ENCODE measurements at places on chromosomes 2 and 18.

- DNase-seq = no peak
Observed at GRCh38 chr2:194166818-194167217, 1490.2 kb upstream of the SLC39A10 start.

- DNase-seq = no peak
Observed at GRCh38 chr18:39611381-39612100, 2045.9 kb upstream of the CELF4 start.

GRCh38 chr18:24443870-24444269, 16.6 kb upstream of the HRH4 start:
- no peak for DNase-seq

GRCh38 chr18:51611326-51611725, 413.8 kb upstream of the MEX3C start:
- DNase-seq = no peak

DNA sequence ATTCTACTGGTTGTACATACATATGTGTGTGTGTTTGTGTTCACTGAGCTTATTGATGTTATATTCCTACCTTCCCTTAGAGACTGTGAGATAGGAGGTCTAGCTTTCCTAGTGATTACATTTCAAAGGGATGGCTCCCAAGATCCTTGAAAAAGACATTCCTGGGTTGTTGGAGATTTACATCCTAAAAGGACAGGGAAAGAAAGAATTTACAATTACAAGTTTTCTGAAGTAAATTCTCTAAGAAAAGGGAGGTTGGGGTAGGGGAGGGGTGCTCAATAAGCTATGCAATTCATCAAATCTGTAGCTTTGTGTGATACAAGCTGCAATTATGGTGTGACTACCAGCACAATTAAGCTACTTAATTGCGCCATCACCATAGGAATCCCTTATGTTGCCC, 284.3 kb downstream of the NUP35 start:
- no peak for DNase-seq

- DNase-seq = no peak
Observed at GRCh38 chr2:112257575-112257974, 2.7 kb upstream of the ZC3H8 start.

- no peak for DNase-seq
Observed at GRCh38 chr2:55772109-55772980, 78.7 kb upstream of the PNPT1 start.

- no peak for DNase-seq
Observed at GRCh38 chr2:208025814-208026184, 472 bp upstream of the PLEKHM3 start.

DNA sequence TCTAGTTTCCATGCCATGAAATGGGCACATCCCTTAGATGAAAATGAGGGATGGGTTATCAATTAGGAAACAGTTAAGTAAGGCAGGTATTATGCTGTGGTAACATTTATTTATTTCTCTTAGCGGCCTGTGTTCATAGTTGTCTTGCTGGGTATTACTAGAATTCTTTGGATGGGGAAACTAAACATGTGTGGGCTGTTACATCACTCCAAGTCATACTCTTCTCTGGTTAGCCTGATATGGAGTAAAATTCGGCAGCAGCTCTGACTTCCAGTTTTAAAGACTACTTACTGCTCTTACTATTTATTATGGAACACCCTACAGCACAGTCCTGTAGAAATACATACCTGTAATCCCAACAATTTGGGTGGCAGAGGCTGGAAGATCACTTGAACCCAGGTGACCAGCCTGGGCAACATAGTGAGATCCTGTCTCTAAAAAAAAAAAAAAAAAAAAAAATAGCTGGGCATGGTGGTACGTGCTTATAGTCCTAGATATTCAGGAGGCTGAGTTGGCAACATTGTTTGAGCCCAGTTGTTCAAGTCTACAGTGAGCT, 33.1 kb upstream of the RASGRP3 start:
- no peak for DNase-seq

- DNase-seq = no peak
Observed at GRCh38 chr2:112482309-112483041, 519 bp downstream of the TTL start.

DNA sequence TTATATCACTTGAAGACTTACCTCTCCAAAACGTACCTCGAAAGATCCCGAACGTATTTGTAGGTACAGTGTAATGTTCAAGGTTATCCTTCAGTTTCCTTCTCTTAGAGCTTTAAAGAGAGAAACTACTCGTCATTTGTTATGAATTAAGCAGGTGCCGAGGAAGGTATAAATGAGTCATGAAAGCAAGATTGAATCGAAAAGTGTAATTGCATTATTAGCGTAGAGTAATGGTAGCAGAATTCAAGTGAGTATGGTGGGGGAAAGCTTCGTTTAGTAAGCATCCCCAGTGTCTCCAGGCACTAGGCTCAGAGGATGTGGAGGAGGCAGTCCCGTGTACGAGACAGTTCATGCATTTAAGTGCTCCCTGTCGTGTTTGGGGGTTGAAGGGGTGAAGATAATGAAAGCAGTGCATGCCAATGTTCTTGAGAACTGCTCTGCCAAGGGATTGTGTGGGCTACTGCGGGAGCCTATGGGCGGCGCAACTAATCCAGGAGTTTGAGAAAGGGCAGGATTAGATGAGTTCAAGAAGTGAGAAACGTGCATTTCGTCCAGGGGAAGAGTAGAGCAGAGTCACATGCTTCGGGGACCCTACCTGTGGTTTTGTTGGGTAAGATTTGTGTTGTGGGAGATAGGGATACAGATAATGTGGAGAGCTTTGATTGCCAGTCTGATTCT, 858 bp downstream of the POLR1B start:
- DNase-seq = no peak

DNA sequence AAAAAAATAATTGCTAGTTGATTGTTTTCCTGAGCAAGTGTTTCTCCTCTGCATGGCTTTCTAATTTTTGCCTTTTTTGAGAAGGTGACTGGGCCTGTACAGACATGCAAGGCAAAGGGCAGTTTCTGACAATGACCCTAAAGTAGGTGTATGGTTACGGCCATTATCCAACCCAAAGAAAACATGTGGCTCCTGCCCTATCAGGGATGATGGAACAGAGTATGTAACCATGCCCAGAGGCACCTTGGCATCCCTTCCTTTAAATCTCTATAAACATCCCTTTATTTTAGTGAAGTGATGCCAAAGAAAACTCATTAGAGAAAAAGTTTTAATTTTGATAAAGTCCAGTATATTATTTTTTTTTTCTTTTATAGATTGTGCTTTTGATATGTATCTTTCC, 217.5 kb downstream of the LPIN1 start:
- no peak for DNase-seq

DNA sequence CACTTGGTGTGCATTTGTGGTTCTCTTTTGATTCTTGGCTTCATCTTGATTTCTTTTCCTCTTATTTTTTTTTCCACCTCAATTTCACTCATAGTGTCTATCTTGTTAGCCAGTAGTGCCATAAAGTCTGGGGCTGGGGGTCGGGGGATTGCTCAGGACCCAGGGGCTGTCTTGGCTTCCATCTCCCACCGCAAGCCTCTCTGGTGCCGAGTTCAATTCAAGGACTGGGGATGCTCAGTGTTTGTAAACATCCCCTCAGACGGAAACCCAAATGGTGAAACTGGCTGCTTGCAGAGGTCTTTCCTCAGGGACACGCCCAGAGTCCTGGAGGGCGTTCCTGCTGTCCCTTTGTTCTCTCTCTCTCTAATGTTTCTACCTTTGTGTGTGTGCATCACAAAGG, 173.3 kb downstream of the TWIST2 start:
- DNase-seq = no peak

- DNase-seq = no peak
Observed at GRCh38 chr2:219369447-219369861, 18.3 kb downstream of the DNPEP start.

GRCh38 chr18:21602299-21602587, 1.7 kb upstream of the ESCO1 start:
- DNase-seq = no peak

DNA sequence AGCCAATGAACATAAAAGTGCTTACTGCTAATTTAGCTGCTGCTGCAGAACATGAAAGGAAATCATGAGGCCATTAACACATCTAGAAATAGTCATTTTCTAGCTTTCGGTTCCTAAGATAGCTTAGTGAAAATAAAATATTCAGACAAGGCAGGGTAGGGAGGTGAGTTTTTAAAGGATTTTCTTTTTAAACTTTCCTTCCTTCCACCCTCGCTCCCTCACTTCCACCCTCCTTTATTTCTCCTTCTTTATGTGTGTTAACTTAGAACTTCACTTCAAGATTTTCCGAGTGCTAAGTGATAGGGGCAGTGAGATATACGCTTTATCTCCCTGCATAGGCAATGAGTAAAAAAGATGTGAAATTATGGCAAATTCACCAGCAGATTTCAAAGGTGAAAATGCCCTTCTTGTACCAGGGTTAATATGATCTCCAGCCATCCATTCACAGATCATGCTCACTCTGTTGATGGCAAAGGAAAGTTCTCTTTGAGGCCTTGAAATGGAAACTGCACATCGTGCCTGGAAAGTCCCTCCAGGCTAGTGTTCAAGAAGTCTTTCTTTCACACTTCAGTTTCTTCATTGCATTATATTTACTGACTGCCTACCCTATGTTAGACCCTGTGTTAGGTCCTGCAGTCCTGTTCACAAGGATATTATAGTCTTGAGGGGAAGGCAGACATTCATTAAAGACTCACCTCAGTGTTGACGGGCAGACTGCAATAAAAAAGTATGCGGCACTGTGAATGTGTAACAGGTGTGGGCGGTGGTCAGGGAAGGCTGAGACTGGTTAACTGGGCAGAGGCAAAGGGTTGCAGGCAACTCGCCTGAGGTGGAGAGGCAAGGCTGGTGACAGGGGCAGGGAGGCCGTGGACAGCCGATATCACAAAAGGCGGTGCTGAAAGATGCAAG, 200.8 kb downstream of the PLCL1 start:
- DNase-seq = no peak

- no peak for DNase-seq
Observed at GRCh38 chr2:45739796-45740485, 88.5 kb downstream of the PRKCE start.

DNA sequence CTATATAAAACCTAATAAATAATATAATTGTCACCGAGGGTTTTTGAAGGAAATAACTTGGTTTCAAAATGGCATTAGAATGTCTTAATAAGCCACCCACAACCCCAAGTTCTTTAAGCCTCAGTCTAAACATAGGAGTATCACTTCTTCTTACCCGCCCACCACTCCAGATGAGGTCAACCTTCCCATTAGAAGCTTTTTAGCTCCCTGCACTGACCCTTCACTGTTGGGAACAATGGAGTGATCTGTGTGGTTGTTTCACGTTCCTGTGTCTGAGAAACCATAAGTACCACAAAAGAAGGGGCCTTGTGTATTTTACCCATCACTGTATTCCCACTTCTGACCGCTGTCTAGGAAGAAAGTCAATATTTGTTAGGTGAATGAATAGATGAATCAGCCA, 326.3 kb upstream of the ZNF521 start:
- DNase-seq = no peak

DNA sequence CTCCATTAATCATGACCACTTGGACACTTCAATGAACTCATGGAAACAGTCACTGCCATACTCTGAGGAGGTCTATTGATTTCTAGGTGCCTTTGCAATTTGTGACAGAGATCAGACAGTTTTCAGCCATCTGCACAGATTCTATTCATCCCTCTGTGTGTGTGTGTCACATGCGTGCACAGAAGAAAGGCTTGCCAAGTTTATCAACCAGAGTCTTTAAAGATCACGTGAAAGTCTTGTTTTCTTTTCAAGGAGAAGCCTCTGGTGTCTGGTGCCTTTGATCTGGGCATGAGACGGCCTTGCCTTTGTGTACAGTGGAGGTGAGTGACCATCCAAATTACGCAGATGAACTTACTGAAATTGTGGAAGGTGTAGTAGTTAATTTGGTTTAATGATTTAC, 164.2 kb downstream of the VAPA start:
- no peak for DNase-seq

DNA sequence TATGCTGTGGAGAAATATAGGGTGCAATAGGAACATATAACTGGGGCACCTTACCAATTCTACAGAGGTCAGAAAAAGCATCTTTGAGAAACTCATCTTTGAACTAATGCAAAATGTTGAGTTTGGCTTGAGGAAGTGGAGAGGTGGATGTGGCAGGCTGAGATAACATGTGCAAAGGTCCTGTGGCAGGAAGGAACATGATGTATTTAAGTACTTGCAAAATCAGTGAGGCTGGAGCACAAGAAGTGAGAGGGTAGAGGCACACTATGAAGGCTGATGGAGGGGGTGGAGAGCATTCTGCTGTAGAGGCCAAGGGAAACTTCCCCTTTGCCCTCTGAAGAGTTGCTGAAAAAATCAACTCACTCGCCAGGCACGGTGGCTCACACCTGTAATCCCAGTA, 14.7 kb upstream of the RAB1A start:
- DNase-seq = no peak

GRCh38 chr2:2238726-2239269, 92.3 kb downstream of the MYT1L start:
- no peak for DNase-seq

DNA sequence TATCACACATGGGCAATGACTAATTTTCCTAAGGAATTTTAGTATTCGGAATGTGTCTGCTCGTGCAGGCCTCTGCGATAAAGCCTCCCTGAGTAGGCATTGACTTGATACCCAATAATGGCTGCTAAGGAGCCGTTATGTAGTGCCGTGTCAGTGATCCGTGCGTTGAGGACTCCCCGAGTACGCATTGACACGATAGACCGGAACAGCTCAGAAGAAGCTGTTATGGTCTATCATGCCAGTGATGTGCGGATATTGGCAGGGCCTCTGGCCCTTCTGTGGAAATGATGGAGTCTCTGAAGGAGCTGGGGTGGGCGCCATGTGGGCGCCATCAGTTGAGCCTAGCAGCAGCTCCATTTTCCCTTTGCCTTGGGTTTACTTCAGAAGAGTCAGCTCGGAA, 29.1 kb downstream of the ZEB2 start:
- no peak for DNase-seq

- DNase-seq = no peak
Observed at GRCh38 chr2:43985359-43985758, 10.4 kb downstream of the LRPPRC start.

GRCh38 chr2:191678437-191679100, 633 bp downstream of the NABP1 start:
- peak; percentile 48 for DNase-seq

DNA sequence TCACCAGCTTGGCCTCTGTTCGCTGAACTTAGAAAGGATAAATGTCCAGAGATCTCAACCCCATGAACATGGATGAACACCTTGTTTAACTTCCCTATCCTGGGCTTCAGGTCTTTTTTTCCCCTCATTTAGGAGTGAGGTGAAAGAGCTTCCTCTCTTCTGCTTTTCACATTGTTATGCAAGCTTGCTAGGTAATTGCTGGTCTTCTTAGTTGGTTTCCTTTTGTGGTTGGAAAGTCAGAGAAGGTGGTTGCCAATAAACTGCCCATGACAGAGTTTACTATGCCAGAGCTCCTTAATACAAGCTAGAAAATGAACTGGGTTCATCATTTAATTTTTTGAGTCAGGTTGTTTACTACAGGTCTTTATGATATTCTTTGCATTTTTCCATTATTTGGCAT, 16.6 kb downstream of the SLC9A4 start:
- DNase-seq = no peak

DNA sequence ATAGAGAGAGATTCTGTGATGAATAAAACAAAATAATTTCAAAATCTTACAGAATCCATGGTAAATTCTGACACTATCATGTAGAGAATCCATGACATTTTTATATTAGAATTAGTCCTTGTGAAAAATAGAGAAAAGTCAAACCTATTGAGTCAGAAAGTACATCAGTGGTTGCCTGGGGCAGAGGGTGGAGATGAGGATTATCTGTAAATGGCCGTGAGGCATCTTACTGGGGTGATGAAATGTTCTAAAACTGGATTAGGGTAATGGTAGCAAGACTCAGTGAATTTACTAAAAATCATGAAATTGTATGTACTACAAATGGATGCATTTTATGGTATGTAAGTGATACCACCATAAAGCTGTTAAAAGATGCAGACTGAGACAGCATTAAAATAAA, 323.1 kb downstream of the SLC8A1 start:
- no peak for DNase-seq

GRCh38 chr2:98514096-98514639, 69.5 kb downstream of the INPP4A start:
- DNase-seq = no peak

Measured in activated CD8-positive, alpha-beta memory T cell treated with anti-CD3 and anti-CD28 coated beads for 4 hours (primary cell).